Left cardiac atrium (tissue), 4 donors: ENCODE measurements at places on chromosomes 5 and 9.

- DNase-seq: no peak
These were observed 41.3 kb downstream of the EFCAB9 start for GRCh38 chr5:172235132-172235780.

- DNase-seq: no peak
These were observed 131.7 kb downstream of the PAPPA start for GRCh38 chr9:116285320-116285719.

DNA sequence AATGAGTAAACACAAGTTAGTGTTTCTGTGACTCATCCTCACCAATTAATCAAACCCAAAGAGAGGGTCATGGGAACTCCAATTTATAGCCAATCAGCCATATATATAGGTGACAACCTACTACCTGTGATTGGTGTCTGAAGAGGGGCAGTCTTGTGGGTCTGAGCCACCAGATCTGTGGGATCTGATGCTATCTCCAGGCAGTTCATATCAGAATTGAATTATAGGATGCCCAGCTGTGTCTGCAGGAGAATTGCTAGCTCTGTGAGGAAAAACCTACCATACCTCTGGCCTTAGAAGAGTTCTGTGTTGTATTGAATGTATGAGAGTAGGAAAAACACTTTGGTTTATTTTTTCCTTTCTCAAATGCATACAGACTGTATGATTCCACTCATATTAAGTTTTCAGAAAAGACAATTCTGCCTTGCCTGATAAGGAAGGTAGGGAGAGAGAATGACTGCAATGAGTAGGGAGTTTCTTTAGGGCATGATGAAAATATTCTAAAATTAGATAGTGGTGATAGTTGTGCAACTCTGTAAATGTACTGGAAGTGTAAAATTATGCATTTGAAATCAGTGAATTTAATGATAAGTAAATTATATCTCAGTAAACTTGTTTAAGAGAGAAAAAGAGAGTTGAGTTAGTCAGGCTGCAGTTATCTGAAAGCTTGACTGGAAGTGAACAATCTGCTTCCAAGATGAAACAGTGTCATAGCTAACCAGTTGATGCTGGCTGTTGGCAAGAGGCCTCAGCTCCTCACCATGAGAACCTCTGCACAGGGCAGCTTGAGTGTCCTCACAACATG lies 274.9 kb downstream of the AUH start:
- DNase-seq: no peak

DNA sequence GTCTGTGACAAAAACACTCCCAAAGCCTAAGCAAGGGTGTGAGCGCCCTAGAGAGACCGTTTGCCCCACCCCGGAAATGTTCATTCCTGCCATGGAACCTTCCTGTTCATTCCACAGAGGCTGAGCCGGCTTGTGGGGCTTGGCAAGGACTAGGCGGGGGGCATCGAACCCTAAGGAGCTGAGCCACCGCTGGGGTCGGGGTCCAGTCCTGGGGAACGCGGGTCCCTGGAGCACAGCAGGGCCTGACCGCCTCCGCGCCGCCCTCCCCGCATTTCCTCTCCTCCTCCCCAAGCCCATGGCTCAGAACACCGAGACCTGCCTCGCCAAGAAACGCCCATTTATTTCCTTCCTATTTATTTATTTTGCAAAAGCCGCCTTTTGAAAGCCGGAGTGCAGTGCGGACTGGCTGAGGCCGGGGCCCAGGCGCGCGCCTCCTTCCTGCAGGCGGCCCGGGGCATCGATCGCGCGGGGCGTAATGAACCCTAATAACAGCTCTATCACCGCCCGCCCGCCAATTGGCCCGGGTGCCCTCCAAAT lies 228.9 kb upstream of the IRX4 start:
- no peak for DNase-seq

DNA sequence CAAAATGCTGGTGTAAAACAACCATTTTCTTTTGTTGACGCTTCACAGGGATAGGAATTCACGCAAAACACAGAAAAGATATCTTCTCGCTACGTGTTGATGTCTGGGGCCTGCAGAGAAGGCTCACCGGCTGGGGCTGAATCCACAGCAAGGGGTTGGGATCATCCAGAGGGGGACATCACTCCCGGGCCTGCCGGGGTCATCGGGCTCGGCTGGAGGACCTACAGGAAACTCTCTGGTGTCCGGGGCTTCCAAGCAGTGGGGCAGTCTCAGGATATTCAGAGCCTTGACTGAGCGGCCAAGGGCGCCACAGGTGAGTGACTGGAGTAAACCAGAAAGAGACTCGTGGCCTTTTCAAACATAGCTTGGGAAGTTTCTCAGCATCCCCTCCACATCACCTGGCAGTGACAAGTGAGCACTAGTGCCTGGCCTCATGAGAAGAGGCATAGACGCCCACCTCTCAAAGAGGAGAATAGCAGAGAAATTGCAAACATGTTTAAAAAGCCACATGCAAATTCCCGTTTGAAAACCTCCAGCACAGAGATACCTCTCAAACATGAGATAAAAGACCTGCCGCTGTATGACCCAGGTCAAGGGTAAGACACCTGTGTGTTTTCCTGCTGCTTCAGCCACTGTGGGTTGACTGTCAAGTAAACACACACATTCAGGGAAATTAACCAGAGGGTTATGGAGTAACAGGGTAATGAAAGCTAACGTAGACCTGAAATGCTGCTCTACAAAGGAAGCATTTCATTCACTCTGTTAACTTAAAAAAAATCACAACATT lies 50.8 kb upstream of the SIMC1 start:
- no peak for DNase-seq

DNA sequence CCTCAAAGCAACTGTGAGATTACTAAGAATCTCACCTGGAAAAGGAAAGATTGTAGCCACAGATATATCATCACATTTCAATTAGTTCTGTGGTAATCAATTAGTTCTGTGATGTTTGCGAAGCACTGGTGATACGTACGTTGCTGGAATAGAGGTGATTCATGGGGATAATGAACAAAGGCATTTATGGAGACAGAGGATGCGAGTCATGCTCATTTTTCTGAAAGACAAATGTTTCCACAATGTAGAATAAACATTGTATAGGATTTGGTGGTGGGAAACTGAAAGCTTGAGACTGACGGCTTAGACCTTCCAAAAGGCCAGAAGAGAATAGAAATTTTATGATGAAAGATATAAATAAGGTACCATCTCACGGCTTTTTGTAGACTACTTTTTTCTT lies 507.3 kb upstream of the TYRP1 start:
- no peak for DNase-seq

- no peak for DNase-seq
These were observed 31.6 kb upstream of the N4BP3 start for GRCh38 chr5:178081571-178082243.

DNA sequence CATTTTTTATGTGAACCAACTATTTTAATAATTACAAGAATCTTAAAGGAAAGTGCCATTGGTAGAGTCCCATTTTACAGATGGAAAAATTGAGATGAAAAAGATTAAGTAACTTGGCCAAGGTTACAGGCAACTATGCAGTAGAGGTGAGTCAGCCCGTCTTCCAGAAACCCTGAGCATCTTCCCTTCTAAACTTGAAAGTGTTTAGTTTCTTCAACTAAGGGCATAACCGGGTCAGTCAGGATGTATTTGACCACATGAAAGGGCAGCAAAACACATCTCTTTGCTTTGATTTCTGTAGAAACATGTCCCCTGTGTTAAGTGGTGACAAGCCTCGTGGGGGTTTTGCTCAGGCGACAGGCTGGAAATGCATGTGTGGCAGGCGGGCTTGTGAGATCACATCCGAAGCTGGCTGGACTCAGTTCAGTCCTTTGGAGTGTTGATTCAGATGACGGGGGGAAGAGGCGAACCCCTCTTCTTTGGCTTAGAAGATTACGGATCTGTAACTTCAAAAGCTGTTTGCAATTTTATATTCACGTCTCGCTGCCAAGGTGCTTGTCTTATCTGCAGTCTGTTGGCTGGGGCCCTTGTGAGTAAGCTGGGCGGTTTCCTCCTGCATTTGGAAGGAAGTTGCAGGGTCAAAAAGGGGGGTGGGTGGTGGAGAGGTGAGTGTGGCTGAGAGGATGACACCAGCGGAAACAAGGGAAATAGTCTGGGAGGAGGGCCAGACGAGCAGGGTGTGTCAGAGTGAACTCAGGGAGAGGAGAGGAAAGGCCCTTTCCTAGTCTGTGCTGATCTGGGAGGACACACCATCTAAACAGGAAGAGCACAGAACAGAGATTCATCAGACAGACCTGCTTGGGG lies 78.9 kb upstream of the RPS23 start:
- peak; percentile 93 for DNase-seq

DNA sequence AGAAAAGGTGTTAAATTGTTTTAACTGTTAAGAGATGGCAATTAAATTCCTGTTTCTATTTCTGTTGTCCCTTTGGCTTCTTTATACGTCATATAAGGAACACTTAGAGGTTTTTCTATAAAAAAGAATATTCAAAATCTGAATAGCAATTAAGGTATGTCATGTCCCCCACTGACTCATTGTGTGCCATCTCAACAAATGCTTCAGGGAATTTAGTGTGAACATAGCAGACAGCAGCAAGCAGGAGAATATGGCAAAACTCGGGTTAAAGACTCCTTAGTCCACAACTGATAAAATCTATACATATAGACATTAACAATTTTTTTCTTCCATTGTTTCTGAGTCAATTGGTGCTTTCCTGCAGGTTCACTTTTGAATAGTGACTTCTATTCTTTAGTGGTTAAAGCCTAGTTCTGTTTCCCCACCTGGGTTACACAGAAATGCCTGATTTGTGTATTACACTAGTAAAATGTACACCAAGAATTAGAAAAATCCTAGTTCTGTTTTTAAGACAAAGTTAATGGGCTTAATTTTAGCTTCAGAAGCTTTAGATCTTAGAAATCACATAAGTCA lies 17.9 kb upstream of the RPS23 start:
- DNase-seq: no peak

DNA sequence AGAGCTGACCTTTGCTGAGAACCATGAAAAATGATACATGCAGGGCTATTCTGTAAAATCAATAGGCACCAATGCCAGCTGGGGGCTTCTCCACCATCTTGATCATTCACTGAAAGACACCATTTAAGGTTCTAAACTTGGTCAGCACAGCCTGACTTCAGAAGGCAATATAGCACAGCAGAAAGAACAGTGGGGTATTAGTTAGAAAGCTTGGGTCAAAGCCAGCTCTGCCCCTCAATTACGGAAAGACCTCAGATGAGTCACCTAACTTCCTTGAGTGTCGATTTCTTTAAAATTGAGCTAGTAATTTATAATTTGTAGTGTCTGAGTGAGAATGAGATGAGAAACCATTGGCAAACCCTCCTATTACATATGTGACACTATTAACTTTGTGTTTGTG lies 3.4 kb downstream of the TNC start:
- no peak for DNase-seq

GRCh38 chr9:2635922-2636321 lies 14.3 kb downstream of the VLDLR start:
- no peak for DNase-seq

DNA sequence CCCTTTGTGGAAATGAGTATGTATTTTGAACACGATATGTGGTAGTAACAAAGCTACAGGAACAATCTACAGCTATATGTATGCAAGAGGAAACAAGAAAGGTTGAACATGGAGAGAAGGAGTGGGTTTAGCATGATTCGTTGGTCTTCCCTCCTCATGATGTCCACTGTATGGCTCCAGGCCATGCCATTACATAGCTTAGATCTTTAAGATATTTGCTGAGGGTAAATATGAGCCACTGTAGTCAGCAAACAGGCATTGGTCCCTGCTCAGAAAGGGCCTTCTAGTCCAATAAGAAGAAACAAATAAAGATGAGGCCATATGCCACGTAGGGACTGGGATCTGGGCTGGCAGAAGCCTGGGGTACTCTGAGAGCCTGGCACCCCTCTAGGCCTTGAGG lies 543.2 kb upstream of the SGCD start:
- no peak for DNase-seq

DNA sequence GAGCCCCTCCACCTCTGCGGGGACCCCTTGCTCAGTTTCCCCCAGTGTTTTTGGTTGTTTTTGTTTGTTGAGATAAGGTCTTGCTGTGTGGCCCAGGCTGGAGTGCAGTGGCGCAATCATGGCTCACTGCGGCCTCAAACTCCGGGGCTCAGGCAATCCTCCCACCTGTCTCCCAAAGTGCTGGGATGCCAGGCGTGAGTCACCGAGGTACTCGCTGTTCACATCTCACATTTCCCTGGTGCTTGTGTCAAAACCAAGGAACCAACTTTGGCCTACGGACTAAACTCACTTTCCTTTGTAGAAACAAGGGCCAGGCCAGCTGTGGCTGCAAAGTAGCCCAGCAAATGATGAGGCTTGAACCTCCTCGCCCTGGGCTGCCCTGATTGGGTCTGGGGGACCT lies 9.7 kb upstream of the AJM1 start:
- peak; percentile 7 for DNase-seq

GRCh38 chr9:550333-550732 lies 291.2 kb upstream of the DMRT1 start:
- no peak for DNase-seq

GRCh38 chr5:171369056-171369455 lies 18.6 kb upstream of the NPM1 start:
- no peak for DNase-seq
